ENCODE measurements at places on chromosomes 4 and X.

DNA sequence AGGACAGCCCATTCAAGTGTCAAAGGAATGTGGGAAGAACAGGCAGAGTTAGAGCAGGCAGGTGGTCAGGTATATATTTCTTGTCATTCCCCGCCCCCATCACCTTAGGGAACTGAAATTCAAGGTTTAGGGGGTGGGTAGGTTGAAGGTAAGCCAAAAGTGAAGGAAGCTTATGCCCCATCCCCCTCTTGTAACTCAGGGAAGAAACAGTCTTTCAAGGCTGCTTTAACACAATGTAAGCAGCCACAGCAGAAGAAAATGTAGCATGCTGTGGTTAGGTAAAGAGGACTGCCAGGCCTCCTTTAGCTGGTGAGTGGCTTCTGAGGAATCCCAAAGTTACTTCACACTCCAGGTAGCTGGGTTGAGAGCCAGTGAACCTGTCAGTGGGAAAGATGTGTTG, 122.3 kb downstream of the RS1 start:
- no peak for DNase-seq

GRCh38 chrX:82775426-82775825, 732.7 kb upstream of the POU3F4 start:
- DNase-seq: no peak

DNA sequence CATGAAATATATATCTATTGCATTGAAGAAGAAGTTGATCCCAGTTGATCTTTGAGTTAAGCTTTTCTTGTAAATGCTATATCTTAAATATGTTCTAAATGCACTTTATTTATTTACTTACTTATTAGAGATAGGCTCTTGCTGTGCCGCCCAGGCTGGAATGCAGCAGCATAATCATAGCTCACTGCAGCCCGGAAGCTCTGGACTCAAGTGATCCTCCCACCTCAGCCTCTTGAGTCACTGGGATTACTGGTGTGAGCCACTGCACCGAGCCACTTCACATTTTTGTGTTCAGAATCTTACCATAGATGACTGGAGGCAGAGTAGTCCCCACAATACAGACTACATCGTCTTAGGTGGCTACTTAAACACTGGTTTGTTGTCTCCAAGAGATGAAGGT, 324.3 kb upstream of the SLIT2 start:
- DNase-seq: no peak

GRCh38 chrX:70087857-70088630, 25.8 kb downstream of the OTUD6A start:
- DNase-seq: no peak

- DNase-seq: no peak
Observed at GRCh38 chr4:60805500-60806313, 394.4 kb upstream of the ADGRL3 start.

- DNase-seq: no peak
Observed at GRCh38 chr4:22428441-22428840, 87.4 kb downstream of the ADGRA3 start.

GRCh38 chr4:162456106-162456505, 292.3 kb upstream of the FSTL5 start:
- DNase-seq: no peak

GRCh38 chr4:189088780-189089179, 851.9 kb upstream of the FRG1 start:
- DNase-seq: no peak

DNA sequence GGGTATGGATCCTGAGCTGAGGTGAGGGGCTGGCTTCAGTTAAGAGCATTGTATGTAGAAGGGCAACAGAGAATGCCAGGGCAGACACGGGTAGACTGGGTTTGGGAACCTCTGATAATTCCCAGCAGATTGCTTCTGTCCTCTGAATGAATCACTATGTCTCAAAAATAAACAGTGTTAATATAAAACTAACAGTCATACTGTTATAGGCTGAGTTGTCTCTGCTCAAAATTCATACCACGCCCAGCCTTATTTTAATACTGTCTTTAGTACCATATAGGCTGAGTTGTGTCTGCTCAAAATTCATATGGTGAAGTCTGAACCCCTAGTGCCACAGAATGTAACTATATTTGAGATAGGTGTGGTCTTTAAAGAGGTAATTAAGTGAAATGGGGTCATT, 10.0 kb downstream of the XAGE2 start:
- DNase-seq: no peak

GRCh38 chr4:34679228-34679627, 1565.1 kb downstream of the ARAP2 start:
- no peak for DNase-seq

DNA sequence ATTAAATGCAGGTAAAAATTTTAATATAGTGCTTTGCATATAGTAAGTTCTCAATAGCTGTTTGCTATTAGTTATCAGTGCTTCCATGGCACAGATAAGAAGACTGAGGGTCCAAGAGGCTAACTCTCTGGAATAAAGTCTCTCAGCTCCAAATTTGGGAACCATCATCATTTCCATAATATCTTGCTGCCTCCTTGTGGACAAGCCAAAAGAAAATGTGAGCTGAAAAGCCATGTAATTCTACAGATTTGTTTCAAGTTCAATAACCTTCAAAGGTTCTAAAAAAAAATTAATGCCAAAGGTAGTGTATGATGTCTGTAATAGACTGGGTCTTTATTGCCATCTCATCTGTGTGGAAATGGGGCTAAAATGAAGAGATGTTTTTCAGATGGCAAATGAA, 136.9 kb upstream of the VCX start:
- DNase-seq: no peak
